Calu3 (cell line): ENCODE measurements at places on chromosomes 3 and 15.
A peak's percentile ranks its signal among the peaks of the same experiment; 100 is the strongest.

DNA sequence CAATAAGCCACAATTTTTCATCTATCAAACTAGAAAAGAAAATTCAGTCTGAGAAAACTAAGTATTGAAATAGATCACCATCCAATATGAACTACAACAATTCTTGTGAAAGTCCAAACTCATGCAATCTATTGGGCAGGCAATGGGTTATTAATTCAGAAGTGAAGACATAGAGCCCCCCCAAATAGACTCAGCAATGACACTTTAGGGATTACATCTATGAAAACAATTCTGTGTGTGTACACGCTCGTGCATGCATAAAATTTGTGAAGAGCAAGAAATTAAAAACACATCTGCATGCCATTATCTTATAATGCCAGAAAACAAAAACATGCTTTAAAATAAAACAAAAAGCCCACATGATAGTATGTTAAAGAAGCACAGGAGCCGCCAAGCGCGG is 151.3 kb downstream of the NR1I2 start:
- no peaks in the 10 kb centered on the region for H3K36me3 ChIP-seq
- no peak overlapping the region for H3K4me3 ChIP-seq
- H3K4me1 ChIP-seq, result peaks cover 8% of the 10 kb centered on the region
- DNase-seq, result no peak
- H3K27ac ChIP-seq, result no peak overlapping the region
- H3K27me3 ChIP-seq, result no peaks in the 10 kb centered on the region

DNA sequence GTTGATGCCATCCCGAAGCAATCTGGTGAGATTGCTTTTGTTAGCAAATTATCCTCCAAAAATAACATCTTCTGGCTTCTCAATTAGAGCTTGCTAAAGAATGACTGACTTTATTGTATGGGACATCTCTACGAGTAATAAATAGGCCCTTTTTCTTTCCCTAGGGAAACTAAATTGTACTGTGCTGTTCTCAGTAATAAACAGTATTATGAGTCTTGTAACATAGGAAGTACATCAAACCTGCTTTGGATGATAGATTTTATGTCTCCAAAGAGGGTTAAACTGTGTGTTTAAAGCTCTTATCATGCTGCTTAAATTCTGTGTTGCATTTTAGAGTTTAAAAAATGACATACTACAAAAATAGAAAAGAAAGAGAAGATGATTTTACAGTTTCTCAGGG is 153.4 kb upstream of the THRB start:
- no peak overlapping the region for H3K4me3 ChIP-seq
- H3K36me3 ChIP-seq, result no peaks in the 10 kb centered on the region
- no peak for DNase-seq
- H3K27me3 ChIP-seq, result no peaks in the 10 kb centered on the region
- no peaks in the 10 kb centered on the region for H3K4me1 ChIP-seq

GRCh38 chr15:100115711-100116090 is 226.1 kb downstream of the ADAMTS17 start:
- no peak overlapping the region for H3K27ac ChIP-seq
- DNase-seq, result no peak
- no peak overlapping the region for H3K4me3 ChIP-seq
- H3K27me3 ChIP-seq, result no peaks in the 10 kb centered on the region
- H3K36me3 ChIP-seq, result no peaks in the 10 kb centered on the region

- no peaks in the 10 kb centered on the region for H3K27me3 ChIP-seq
- H3K36me3 ChIP-seq, result no peaks in the 10 kb centered on the region
- no peak for DNase-seq
- no peaks in the 10 kb centered on the region for H3K4me1 ChIP-seq
- H3K4me3 ChIP-seq, result no peak overlapping the region
- H3K27ac ChIP-seq, result no peak overlapping the region
Measured at GRCh38 chr3:101292027-101292426, 28.3 kb downstream of the IMPG2 start.

DNA sequence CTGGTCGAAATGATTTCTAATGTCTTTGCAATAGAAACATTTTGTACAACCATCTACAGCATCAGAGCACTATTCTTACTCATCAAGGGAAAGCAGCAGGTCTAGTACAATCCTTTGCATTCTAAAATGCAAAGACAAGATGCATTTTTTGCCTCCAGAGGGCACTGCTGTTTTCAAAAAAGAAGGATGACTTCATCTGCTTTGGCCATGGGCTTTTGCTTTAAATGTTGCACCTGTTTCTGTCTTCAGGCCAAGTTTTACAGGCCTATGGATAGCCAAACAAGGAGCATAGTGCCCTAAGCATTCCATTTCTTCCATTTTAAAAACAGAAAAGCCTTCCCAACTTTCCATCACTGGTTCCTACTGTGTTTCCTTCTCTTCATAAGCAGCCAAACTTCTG is 3.4 kb downstream of the PARP9 start:
- H3K27me3 ChIP-seq, result no peaks in the 10 kb centered on the region
- H3K4me3 ChIP-seq, result no peak overlapping the region
- peak; percentile 65 for DNase-seq
- peaks cover 28% of the 10 kb centered on the region for H3K36me3 ChIP-seq
- no peak overlapping the region for H3K27ac ChIP-seq

DNA sequence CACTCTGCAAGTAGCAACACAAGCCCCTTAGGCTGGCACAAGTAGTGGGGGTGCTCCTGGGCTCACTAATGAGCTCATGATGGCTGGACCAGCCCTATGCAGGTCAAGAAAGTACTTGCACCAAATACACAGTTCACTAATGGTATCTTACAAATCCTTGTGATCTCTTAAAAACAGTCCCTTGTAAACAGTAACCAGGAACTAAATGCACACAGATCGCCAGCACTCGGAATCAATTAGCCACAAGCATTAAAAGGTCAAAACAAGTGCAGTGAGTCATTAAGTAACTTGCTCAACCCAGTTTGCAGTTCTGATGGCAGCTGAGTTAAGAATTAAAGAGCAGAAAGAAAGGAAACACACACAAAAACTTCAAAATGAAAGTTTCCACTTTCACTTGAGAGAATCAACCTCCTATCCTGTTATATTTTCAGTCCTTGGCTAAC is 43.2 kb downstream of the ARHGEF3 start:
- H3K27ac ChIP-seq, result peak overlapping the region; percentile 77
- H3K27me3 ChIP-seq, result no peaks in the 10 kb centered on the region
- H3K4me3 ChIP-seq, result peak overlapping the region; percentile 30
- H3K4me1 ChIP-seq, result peaks cover 10% of the 10 kb centered on the region
- DNase-seq, result peak; percentile 60

DNA sequence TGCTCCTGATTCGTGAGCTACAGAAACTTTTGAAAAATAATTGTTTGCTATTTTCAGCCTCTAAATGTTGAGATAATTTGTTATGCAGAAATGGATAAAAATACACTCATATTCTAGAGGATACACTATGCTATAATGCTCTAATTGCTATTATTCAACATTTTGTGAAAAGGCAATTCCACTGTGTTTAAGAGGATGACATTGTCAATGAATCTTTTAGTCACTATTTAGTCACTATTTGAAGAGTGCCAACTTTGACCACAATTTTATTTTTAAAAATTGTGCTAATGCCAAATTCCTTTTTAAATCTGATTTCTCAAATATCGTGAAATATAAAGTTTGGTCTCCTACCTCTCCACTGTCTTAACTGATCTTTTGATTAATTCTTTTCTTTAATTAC is 604.9 kb upstream of the KCNMB2 start:
- H3K4me1 ChIP-seq, result peaks cover 67% of the 10 kb centered on the region
- DNase-seq, result no peak
- H3K4me3 ChIP-seq, result no peak overlapping the region
- no peaks in the 10 kb centered on the region for H3K27me3 ChIP-seq
- H3K27ac ChIP-seq, result no peak overlapping the region

GRCh38 chr3:171615281-171615680 is 155.1 kb upstream of the TNIK start:
- H3K27me3 ChIP-seq, result no peaks in the 10 kb centered on the region
- H3K4me1 ChIP-seq, result peaks cover 30% of the 10 kb centered on the region
- H3K4me3 ChIP-seq, result no peak overlapping the region

DNA sequence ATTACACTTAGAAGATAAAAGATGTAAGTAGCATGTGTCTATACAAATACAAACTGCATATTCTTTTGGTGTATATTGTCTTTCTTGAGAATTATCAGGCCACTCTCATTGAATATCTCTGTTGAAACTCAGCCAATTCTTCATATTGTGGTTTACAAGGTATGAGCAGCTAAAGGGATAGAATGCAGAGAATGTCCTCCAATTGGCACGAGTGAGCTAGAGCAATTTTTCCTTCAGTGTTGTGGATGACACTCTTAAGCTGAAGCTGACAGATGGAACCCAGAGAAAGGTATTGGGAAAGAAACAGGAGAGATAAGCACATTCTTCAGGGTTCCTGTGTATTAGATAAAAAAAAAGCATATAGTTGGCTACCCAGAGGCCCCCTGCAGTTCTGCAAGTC is 453.1 kb downstream of the EPHA3 start:
- H3K4me1 ChIP-seq, result peaks cover 28% of the 10 kb centered on the region
- H3K4me3 ChIP-seq, result no peak overlapping the region
- DNase-seq, result no peak
- no peaks in the 10 kb centered on the region for H3K36me3 ChIP-seq

DNA sequence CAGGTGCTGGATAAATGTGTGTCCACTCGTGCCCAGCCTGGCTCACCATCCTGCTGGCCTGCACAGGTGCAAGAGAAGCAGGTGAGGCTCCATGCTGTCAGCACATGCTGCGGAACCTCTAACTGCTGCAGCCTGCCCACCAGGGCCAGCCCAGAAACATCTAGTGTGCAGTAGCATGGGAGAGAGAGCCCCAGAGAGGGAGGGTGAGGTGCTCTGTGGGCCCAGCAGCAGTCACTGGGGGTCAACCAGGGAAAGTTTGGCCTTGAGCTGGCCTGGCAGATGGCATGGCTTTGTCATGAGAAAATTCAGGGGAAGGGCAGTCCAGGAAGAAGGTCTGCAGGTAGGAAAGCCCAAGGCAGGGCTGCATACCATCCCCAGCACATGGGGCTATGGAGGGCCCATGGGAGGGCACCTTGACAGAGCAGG is 18.2 kb upstream of the PRR23E start:
- H3K4me3 ChIP-seq, result no peak overlapping the region
- H3K4me1 ChIP-seq, result no peaks in the 10 kb centered on the region
- H3K27ac ChIP-seq, result no peak overlapping the region
- DNase-seq, result no peak

DNA sequence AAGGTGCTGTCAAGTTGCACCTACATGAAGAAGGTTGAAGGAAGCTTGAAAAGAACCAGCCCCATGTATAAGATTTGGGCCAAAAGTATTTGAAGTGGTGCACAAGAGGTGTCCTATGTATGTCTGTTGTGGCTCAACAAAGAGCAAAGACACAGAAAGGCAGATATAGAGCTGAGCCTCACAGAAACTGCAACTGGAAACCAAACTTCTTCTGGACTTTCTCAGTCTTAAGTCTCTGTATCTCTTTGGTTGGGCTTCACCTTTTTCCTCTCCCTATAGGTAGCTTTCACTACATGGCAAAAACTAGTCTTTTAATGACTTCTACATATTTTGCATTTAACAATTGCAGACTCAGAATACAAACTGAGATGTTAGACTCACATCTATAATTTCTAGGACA is 8.8 kb upstream of the CMC1 start:
- DNase-seq, result no peak
- no peaks in the 10 kb centered on the region for H3K4me1 ChIP-seq
- no peaks in the 10 kb centered on the region for H3K27me3 ChIP-seq
- no peak overlapping the region for H3K4me3 ChIP-seq

- H3K36me3 ChIP-seq, result no peaks in the 10 kb centered on the region
- no peaks in the 10 kb centered on the region for H3K4me1 ChIP-seq
- no peak overlapping the region for H3K4me3 ChIP-seq
- H3K27ac ChIP-seq, result no peak overlapping the region
- no peak for DNase-seq
Measured at GRCh38 chr15:101456057-101456739, 33.3 kb downstream of the PCSK6 start.

GRCh38 chr3:55819005-55819404 is 331.9 kb upstream of the WNT5A start:
- no peak overlapping the region for H3K27ac ChIP-seq
- no peaks in the 10 kb centered on the region for H3K4me1 ChIP-seq
- DNase-seq, result no peak

DNA sequence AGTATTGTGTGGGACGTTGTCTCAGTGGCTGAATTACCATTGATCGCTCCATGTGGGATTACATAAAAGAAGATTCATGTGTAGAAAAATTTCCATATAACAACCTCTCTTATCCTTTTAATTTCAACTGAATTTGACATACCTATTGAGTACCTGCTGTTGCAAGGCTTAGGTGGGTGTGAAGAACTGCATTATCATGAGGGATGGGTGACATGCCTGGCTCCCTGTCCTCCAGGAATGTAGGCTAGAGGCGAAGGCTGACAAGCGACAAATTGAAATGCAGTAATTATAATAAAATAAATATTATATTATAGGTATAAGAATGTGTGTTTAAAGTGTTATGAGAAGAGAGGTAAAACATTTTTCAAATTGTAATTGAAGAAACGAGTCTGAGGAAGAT is 52.7 kb upstream of the SPESP1 start:
- H3K27me3 ChIP-seq, result peaks cover 37% of the 10 kb centered on the region
- no peaks in the 10 kb centered on the region for H3K4me1 ChIP-seq
- H3K27ac ChIP-seq, result no peak overlapping the region
- no peak overlapping the region for H3K4me3 ChIP-seq

GRCh38 chr15:38440353-38441129 is 13.4 kb upstream of the FAM98B start:
- H3K27me3 ChIP-seq, result no peaks in the 10 kb centered on the region
- DNase-seq, result peak; percentile 41
- H3K36me3 ChIP-seq, result no peaks in the 10 kb centered on the region
- H3K4me1 ChIP-seq, result no peaks in the 10 kb centered on the region
- no peak overlapping the region for H3K27ac ChIP-seq

DNA sequence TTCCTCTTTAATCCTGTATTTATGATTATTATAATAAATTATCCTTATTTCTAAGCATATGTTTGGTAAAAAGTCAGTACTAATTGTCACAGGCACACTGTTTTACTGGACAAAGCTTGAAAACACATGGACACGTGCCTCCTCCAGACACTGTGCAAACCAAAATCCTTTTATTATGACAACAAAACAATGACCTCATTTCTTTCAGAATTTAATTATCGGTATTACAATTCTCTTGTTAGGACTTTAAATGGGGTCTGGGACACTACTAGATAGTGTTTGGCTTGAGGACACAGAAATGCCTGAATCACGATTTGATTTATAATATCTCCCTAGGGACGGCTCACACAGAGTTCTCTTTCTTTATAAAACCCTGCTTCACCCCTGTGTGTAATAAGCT is 107.3 kb upstream of the IGSF10 start:
- DNase-seq, result no peak
- H3K4me3 ChIP-seq, result no peak overlapping the region
- no peaks in the 10 kb centered on the region for H3K36me3 ChIP-seq
- H3K27me3 ChIP-seq, result no peaks in the 10 kb centered on the region

- H3K27ac ChIP-seq, result peak overlapping the region; percentile 70
- H3K4me3 ChIP-seq, result peak overlapping the region; percentile 30
- no peak for DNase-seq
- no peaks in the 10 kb centered on the region for H3K27me3 ChIP-seq
- peaks cover 7% of the 10 kb centered on the region for H3K36me3 ChIP-seq
Measured at GRCh38 chr3:87206070-87206469, 21.0 kb upstream of the CHMP2B start.

GRCh38 chr3:150635526-150635925 is 32.4 kb downstream of the SELENOT start:
- peaks cover 19% of the 10 kb centered on the region for H3K36me3 ChIP-seq
- H3K4me3 ChIP-seq, result no peak overlapping the region
- H3K4me1 ChIP-seq, result no peaks in the 10 kb centered on the region
- H3K27me3 ChIP-seq, result no peaks in the 10 kb centered on the region

- no peak overlapping the region for H3K4me3 ChIP-seq
- peaks cover 8% of the 10 kb centered on the region for H3K36me3 ChIP-seq
- DNase-seq, result no peak
- no peak overlapping the region for H3K27ac ChIP-seq
Measured at GRCh38 chr15:66935688-66936087, 129.7 kb upstream of the SMAD3 start.

GRCh38 chr15:99631255-99631654 is 65.5 kb downstream of the MEF2A start:
- H3K4me1 ChIP-seq, result peaks cover 45% of the 10 kb centered on the region
- no peak overlapping the region for H3K4me3 ChIP-seq
- no peaks in the 10 kb centered on the region for H3K27me3 ChIP-seq
- no peak overlapping the region for H3K27ac ChIP-seq
